ENCODE measurements at places on chromosomes 11 and 22.

- no peak overlapping the region for H3K27ac ChIP-seq
- peaks cover 24% of the 10 kb centered on the region for H3K4me1 ChIP-seq
- peak; percentile 42 for DNase-seq
- no peaks in the 10 kb centered on the region for H3K36me3 ChIP-seq
- H3K27me3 ChIP-seq = no peaks in the 10 kb centered on the region
Observed at GRCh38 chr11:46916286-46917108, 1.9 kb downstream of the LRP4 start.

GRCh38 chr11:62217191-62217748 is 8.8 kb downstream of the SCGB2A1 start:
- no peaks in the 10 kb centered on the region for H3K36me3 ChIP-seq
- peaks cover 5% of the 10 kb centered on the region for H3K27me3 ChIP-seq
- H3K4me1 ChIP-seq = no peaks in the 10 kb centered on the region
- DNase-seq = peak; percentile 8

DNA sequence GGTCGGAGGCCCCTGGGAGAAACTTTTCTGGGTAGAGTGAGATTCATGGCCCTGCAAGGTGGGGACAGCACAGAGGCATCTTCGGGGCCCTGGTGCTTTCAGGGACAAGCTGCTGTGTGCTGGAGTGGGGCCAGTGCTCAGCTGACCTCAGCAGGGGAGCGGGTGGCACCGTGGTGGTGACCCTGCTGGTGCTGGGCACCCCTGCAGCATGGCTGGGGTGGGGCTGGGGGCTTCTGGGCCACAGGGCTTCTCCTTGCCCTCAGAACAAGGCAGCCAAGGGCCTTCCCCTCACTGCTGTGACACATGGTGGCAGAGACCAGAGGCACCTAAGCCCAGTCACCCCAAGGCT is 24.9 kb upstream of the GNB1L start:
- H3K27me3 ChIP-seq = no peaks in the 10 kb centered on the region
- DNase-seq = no peak
- no peak overlapping the region for H3K27ac ChIP-seq

- H3K4me3 ChIP-seq = no peak overlapping the region
- H3K27ac ChIP-seq = no peak overlapping the region
- no peaks in the 10 kb centered on the region for H3K4me1 ChIP-seq
- H3K36me3 ChIP-seq = no peaks in the 10 kb centered on the region
- H3K27me3 ChIP-seq = no peaks in the 10 kb centered on the region
Observed at GRCh38 chr11:39712581-39712980, 1746.9 kb downstream of the LRRC4C start.

GRCh38 chr22:22440188-22440587 is 68.4 kb downstream of the ZNF280B start:
- no peaks in the 10 kb centered on the region for H3K4me1 ChIP-seq
- H3K27ac ChIP-seq = no peak overlapping the region
- H3K4me3 ChIP-seq = no peak overlapping the region
- DNase-seq = no peak

DNA sequence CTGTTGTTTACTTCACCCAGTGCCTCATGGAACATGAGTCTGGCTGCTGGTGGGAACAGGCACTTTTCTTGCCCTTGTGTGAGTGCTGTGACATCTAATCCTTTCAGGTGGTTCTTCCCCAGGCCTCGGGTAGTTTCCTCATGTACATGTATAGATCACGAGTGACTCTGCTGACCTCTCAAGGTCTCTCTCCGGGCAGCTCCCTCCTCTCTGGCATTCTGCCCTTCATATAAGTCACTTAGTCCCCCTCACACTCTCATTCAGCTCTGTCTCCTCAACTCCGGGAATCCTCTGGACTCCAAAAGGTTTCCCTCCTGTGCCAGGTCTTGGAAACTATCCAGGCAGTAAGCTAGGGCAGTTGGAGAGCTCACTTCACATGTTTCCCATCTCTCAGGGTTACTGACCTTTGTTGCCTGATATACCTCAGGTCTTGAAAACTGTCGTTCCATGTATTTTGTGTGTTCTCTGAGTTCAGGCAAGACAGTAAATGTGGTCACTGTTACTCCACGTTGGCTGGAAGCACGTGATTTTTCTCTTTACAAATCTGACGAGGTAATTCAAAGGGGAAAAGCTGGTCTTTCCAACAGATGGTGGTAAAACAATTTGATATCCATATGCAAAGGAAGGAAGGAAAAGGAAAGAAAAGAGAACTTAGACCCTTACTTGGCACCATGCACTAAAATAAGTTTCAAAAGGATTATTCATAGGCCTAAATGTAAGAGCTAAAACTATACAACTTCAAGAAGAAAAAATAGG is 40.5 kb upstream of the PITPNB start:
- no peaks in the 10 kb centered on the region for H3K27me3 ChIP-seq
- no peak overlapping the region for H3K27ac ChIP-seq
- no peak for DNase-seq
- H3K4me1 ChIP-seq = no peaks in the 10 kb centered on the region

GRCh38 chr22:19478045-19478900 is 720 bp downstream of the UFD1 start:
- H3K27me3 ChIP-seq = no peaks in the 10 kb centered on the region
- H3K4me1 ChIP-seq = no peaks in the 10 kb centered on the region
- H3K27ac ChIP-seq = peak overlapping the region; percentile 94
- peak overlapping the region; percentile 66 for H3K4me3 ChIP-seq
- DNase-seq = peak; percentile 39

- peak; percentile 27 for DNase-seq
- H3K27me3 ChIP-seq = no peaks in the 10 kb centered on the region
Observed at GRCh38 chr11:67731583-67731982, 57.2 kb upstream of the ALDH3B2 start.

- H3K27me3 ChIP-seq = no peaks in the 10 kb centered on the region
- no peak for DNase-seq
- H3K4me1 ChIP-seq = peaks cover 13% of the 10 kb centered on the region
Observed at GRCh38 chr11:72724021-72724551, 28.1 kb downstream of the ARAP1 start.

DNA sequence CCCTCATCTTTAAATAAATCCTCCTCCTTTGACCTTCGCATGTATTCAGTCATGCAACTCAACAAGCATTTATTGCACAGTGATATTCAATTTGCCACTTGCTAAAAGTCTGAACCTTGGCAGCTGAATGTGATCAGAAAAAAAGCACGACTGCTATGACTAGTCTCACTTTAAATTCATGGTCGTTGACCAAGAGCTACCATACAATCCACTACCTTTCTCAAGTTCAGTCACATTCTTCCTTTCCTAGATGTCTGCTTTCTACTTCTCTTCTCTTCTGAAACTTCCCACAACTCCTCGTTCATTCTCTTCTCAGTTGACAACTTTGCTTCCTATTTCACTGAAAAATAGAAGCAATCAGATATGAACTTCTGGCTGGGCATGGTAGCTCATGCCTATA is 2.0 kb upstream of the SAA1 start:
- no peaks in the 10 kb centered on the region for H3K4me1 ChIP-seq
- H3K27ac ChIP-seq = no peak overlapping the region
- DNase-seq = no peak
- no peak overlapping the region for H3K4me3 ChIP-seq

GRCh38 chr22:36871669-36872081 is 10.9 kb downstream of the NCF4 start:
- H3K27me3 ChIP-seq = no peaks in the 10 kb centered on the region
- H3K4me1 ChIP-seq = no peaks in the 10 kb centered on the region
- H3K4me3 ChIP-seq = no peak overlapping the region
- no peak for DNase-seq
- no peaks in the 10 kb centered on the region for H3K36me3 ChIP-seq
- no peak overlapping the region for H3K27ac ChIP-seq

- H3K4me1 ChIP-seq = no peaks in the 10 kb centered on the region
- no peaks in the 10 kb centered on the region for H3K36me3 ChIP-seq
- no peaks in the 10 kb centered on the region for H3K27me3 ChIP-seq
- no peak overlapping the region for H3K4me3 ChIP-seq
- no peak for DNase-seq
Observed at GRCh38 chr22:49740242-49740641, 87.4 kb downstream of the BRD1 start.

DNA sequence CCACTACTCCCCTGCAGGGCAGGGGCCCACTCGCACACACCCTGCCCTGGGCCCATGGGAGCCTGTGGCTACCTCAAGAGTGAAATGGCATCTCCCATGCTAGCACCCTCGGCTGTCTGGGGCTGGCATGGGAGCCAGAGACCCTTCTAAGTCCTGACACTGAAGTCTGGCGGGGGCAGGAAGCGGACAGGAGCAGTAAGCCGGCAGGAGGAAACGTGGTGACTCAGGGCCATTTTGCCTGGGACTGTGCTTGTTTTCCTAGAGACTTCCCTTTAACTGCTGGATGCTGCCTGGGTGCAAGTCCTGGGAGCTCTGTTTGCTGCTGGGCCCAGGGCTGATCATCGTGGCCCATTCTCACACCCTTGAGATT is 16.8 kb downstream of the RELT start:
- H3K27ac ChIP-seq = no peak overlapping the region
- H3K4me1 ChIP-seq = peaks cover 3% of the 10 kb centered on the region
- H3K27me3 ChIP-seq = no peaks in the 10 kb centered on the region
- peaks cover 51% of the 10 kb centered on the region for H3K36me3 ChIP-seq
- no peak overlapping the region for H3K4me3 ChIP-seq

DNA sequence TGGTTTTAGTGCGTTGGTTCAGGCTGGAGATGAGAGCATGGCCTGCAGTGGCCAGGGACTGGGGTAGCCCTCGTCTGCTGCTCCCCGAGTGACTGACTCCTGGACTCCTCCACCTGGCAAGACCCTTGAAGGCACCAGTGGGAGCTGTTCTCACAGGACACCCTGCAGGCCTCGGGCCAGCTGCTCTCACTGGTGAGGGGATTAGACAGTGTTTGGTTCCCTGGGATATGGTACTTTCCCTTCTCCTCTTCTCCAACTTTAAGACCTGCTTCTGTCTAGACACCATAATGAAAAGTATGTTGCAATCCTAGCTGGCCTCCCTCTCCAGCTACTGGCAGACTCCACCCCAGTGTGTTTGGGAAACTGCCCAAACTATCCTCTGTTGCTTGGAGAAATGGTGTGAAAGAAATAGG is 168.8 kb upstream of the CADM1 start:
- no peaks in the 10 kb centered on the region for H3K36me3 ChIP-seq
- H3K4me1 ChIP-seq = no peaks in the 10 kb centered on the region
- no peak overlapping the region for H3K4me3 ChIP-seq
- H3K27ac ChIP-seq = no peak overlapping the region
- no peaks in the 10 kb centered on the region for H3K27me3 ChIP-seq

DNA sequence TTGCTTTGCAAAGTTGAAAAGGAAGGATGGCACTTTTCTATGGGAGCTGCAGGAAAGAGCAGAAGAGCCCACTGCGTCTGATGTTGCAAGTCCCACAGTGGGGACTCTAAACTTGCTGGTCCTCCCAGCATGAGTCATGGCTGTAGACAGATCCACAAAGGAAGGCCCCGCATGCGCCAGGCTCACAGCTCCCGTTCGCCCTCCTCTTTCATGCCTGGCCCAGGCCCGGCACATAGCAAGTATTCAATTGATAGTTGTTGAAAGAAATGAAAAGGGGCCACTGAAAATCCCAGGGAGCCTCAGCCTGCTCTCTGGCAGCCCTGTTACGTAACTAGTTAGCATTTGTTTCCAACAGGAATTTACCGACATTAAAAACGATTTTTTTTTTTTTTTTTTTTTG is 18.9 kb downstream of the AP1B1 start:
- no peak for DNase-seq
- peaks cover 7% of the 10 kb centered on the region for H3K36me3 ChIP-seq
- no peak overlapping the region for H3K27ac ChIP-seq
- no peak overlapping the region for H3K4me3 ChIP-seq
- no peaks in the 10 kb centered on the region for H3K4me1 ChIP-seq

DNA sequence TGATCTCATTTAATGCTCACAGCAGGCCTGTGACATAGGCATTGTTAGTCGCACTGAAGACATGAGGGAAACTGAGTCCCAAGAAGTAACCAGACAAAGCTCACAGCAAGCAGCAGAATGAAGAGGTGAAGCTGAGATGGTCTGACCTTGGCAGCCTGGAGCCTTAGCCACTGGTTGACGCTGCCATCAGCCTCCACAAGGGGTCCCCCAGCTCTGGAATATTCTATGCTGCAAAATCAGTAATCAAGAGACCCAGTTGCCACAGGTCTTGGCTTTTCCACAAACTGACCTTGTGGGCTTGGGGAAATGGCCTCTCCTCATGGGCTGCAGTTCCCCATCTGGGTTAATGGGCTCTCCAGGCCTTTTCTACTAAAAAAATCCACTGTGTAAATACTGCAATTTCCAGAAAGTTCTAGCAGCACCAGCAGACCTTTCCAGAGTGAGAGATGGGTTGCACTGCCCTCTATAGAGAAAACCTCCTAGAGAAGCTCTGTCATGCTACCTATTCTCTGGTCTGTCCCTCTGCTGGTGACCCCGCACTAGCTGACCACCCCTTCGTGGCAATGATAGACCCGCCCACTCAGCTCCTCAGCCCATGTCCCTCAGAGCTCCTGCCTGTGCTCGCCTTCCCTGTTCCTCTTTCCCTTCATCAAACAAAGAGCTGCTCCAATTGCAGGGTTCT is 22.6 kb upstream of the ISX start:
- H3K27ac ChIP-seq = no peak overlapping the region
- H3K36me3 ChIP-seq = no peaks in the 10 kb centered on the region
- DNase-seq = no peak
- H3K4me1 ChIP-seq = no peaks in the 10 kb centered on the region

DNA sequence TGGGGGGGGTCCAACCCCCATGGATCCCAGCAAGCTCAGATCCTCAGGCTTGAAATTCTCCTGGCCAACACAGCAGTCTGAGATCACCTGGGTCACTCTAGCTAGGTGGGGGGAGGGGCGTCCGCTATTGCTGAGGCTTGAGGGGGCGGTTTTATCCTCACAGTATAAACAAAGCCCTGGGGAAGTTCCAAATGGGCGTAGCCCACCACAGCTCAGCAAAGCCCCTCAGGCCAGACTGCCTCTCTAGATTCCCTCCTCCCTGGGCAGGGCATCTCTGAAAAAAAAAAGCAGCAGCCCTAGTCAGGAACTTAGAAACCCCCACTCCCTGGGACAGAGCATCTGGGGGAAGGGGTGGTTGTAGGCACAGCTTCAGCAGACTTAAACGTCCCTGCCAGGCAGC is 16.7 kb downstream of the TRPC6 start:
- H3K27ac ChIP-seq = no peak overlapping the region
- H3K4me3 ChIP-seq = no peak overlapping the region
- H3K4me1 ChIP-seq = no peaks in the 10 kb centered on the region
- DNase-seq = no peak
- H3K36me3 ChIP-seq = no peaks in the 10 kb centered on the region
- no peaks in the 10 kb centered on the region for H3K27me3 ChIP-seq

DNA sequence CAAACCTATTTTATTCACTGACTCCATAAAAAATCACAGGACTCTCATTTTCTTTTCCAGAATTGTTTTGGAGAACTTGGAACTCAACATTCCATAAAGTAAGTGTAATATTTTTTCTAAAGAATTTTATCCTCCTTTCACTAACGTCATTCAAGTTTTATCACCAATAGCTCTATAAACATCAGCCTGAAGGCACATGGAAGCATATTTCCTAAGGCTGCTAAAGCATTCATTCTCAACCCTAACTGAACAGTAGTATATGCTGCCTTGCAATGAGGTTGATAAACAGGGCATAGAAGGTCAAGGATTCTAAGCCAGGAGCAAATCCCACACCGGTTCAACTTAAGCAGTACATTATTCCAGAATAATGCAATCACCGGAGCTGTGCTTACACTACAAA is 273.9 kb downstream of the RAB38 start:
- no peak for DNase-seq
- no peak overlapping the region for H3K27ac ChIP-seq
- no peaks in the 10 kb centered on the region for H3K36me3 ChIP-seq
- H3K27me3 ChIP-seq = no peaks in the 10 kb centered on the region

Data from small intestine (tissue), 16 donors.